ENCODE measurements at places on chromosomes 5 and 9.

DNA sequence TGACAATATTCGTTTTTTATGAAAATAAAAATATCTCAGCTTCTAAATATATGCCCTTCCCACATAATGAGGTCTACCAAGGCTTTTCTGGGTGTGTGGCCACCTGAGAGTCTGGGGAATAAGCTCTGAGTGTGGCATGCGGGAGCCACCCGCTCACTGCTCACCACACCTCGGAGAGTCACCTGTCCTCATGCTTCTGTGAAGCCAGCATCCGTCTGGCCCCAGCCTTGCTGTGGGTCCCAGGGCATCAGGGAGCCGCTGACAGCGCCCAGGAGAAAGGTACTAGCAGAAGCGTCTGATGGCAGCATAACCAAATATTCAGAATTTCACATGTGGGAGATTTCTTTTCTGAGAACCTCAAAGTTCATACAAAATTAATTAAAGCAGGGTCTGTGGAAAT, 133.2 kb upstream of the IRX4 start:
- DNase-seq, result no peak

DNA sequence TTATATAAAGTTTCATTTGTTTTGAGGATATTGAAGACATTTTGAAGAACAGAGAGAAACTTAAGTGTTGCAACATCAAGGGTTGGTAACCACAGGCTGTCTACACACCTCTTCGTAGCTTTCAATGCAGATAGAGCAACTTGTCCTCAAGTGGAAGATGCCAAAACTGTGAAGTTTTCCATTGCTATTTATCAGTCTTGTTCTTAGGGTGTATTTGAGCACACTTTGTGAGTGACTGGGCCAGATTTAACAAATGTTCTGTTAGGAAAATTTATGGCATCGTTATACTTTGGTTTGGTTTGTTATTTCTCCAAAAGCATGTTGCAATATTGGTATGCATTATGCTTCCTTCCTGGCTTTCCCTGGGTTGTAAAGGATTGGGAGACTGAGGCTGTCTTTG, 31.6 kb downstream of the NNT start:
- DNase-seq, result no peak

GRCh38 chr5:100667161-100667630, 132.0 kb downstream of the FAM174A start:
- no peak for DNase-seq

DNA sequence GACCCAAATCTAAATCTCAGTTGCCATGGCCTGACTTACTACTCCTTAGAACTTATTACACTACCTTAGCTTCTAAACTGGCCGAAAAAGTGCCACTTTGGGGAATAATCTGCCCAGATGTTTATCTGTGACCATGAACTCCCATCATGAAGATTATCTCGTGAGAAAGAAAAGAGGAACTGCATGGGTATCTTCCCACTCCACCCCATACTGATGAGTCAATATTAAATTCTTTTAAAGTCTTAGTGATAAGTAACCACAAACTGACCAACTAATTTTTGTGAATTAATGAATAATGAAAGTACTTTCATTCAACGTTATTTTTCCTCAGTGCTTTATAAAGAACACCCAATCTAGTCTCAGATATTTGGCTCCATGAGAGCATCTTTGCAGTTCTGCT, 493.5 kb downstream of the EBF1 start:
- DNase-seq, result no peak

DNA sequence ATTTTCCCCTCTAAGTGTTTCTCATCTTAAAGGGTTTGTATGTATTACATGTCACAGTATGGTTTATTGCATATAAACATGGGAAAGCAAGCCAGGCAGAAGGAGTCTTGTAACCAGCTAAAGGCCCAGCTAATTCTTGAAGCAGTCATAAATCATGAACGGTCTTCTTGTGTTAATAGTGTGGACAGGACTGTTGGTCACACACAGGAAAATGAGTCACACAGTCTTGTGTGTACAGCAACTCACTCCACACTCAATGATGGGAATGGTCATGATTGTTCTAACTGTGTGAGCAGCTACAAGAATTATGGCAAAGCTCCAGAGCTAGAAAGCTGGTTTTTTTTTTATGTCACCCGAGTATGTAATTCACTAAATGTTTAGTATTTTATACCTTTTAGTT, 123.9 kb downstream of the GHR start:
- no peak for DNase-seq

GRCh38 chr5:120327180-120327579, 136.9 kb upstream of the PRR16 start:
- DNase-seq, result no peak

GRCh38 chr5:72286798-72287197, 33.2 kb downstream of the MRPS27 start:
- no peak for DNase-seq

GRCh38 chr5:59146729-59147128, 563.9 kb downstream of the RAB3C start:
- no peak for DNase-seq

GRCh38 chr5:88117546-88117945, 151.1 kb downstream of the TMEM161B start:
- no peak for DNase-seq

DNA sequence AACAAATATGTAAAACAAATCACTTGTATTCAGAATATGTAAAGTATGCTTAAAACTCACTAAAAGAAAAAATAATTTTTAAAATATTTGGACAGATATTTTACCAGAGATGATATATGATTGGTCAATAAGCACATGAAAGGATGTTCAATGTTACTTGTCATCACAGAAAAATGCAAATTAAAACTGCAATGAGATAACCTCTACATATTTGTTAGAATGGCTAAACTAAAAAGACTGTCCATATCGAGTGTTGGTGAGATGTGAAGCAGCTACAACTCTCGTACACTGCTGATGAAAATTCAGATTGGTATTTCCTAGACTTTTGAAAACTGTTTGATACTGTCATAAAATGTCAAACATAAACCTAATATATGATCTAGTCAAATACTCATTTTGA, 685.1 kb downstream of the DTWD2 start:
- no peak for DNase-seq
